Tibial nerve (tissue), 4 donors: ENCODE measurements at places on chromosomes 16 and 17. TPM values are rescaled to one million over a fixed set of nuclear protein-coding genes. Genes with fewer than 3 reads are reported as not detected.

GRCh38 chr16:81614654-81615359, 164.3 kb upstream of the PLCG2 start:
- DNase-seq = no peak

The TMEM101 gene
- total RNA-seq = 41.2 TPM

The OGFOD1 gene
- total RNA-seq = 39.6 TPM

DNA sequence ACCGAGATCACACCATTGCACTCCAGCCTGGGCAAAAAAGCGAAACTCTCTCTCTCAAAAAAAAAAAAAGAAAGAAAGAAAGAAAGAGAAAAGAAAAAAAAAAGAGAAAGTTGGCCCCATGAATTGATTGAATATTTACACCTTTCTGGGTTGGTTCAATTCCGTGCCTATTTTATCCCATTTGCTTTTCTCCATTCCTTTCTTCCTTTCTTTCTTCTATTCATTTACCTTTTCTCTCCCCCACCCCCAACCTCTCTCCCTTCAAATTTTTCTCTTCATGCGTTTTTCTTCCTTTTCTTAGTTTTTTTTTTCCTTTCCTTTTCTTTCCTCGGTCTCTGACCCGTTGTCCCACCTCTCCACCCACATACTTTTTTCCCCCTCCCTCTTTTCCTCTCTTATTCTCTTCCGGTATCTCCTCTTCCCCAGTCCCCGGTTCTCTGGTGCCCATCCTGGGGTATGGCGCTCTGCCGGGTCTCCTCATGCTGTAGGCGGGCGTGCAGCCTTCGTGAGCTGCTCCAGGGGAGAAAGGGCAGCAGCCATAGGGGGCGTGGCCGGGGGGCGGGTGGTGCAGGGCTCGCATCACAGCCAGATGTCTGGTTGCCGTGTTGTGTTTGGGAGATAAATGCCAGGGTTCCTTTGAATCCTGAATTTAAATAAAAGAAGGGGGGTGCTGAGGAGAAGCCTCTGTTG, 5.3 kb upstream of the COL1A1 start:
- no peak for DNase-seq

- DNase-seq = no peak
These were observed 72.6 kb downstream of the SDK2 start for GRCh38 chr17:73571511-73572130.

DNA sequence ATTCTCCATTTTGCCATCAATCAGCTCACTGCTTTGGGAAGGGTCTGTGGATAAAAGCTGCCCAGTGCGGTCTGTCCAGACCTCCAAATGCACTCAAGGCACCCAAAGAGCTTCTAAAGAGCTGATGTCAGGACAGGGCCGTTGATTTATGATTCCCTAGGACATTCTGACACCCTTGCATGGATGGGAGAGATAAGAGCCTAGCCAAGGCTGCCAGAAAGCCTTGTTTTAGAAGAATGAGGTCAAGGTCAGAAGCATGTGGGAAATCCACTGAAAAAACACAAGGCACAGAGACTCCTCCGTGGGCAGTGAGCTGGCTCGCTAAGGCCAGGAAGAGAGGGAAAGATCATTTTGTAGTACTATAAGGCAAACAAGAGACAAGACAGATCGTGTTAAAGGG, 214.0 kb downstream of the CDH11 start:
- no peak for DNase-seq

The KRTAP1-5 gene
- not detected for total RNA-seq

DNA sequence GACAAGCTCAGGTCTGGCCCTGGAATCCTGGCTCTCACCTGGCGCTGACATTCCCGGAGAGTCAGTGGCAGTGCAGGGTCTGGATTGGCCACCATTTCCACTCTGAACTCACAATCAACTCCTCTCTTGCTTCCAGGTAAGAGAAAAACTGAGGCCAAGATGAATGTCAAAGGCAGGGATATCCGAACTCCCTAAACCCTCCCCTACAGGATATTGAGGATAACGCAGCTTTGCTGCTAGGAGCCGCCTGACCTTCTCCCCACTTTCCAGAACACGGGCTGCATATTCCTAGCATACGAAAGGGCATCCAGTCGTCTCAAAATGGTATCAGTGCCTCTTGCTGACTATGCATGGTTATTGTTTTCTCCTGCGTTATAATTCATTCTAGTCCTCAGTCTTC, 473.4 kb downstream of the SOX9 start:
- DNase-seq = no peak

- no peak for DNase-seq
These were observed 371.5 kb downstream of the SEC14L1 start for GRCh38 chr17:77512062-77512946.

GRCh38 chr17:57905875-57906455, 49.2 kb downstream of the CUEDC1 start:
- no peak for DNase-seq

DNA sequence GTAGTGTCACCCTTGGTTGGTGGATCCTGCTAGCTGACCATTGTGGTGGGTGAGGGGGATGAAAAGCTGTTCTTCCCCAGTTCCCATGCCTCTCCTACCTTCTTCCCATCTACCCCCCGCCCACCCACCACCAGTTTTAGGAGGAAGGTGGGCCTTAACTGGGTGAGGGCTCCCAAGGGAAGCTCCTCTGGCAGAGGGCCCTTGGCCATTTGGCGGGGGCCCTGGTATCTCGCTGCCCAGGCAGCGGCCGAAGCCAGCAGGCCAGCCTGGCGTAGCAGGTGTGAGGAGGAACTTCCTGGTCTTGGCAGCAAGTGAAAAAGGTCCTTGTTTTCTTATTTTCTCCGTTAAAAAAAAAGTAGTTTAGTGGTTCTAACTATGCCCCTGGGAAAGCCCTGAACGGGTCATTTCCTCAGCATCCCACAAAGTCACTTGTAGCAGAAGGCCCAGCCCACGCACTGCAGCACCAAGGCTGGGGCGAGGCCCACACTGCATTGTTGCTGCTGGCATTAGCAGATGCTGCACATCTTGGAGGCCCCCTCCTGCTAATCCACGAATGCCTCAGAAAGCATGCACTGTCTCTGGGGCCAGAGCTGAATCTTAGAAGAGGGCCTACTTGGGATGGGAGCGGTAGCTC, 72.5 kb downstream of the MPRIP start:
- no peak for DNase-seq

DNA sequence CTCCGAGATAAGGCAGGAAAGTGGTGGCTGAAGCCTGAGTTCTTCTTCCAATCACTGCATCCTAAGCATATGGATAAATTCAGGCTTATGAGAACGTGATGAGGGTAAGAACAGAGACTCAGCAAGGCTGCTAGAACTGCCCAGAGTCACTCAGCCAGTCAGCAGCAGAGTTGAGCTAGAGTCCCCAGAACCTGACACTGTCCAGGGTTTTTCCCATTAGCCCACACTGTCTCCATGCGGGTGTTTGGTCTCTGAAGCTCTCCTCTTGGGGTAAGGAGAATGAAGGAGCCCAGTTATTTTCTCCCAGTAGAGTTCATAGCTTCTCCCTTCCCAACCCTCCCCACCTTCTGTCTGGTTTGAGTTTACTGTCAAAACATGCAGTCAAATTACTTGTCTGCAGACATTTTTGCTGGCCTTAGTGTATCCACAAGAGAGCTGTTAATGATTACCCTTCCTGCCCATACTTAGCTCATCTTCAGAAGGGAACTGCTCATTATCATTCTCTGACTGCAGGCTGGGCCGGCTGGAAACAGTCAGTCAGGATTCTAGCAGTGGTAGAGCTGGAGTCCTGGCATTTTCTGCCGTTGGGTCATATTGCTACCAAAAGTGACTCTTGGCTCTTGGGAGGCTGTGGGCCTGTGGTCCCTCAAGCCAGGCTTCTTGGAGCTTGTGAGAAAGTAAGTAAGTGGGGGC, 460.0 kb downstream of the HS3ST3B1 start:
- DNase-seq = no peak

- no peak for DNase-seq
These were observed 217.5 kb downstream of the RBFOX1 start for GRCh38 chr16:7550096-7550495.

The BEAN1 gene
- 0.21 TPM for total RNA-seq

The PRSS8 gene
- total RNA-seq = not detected

DNA sequence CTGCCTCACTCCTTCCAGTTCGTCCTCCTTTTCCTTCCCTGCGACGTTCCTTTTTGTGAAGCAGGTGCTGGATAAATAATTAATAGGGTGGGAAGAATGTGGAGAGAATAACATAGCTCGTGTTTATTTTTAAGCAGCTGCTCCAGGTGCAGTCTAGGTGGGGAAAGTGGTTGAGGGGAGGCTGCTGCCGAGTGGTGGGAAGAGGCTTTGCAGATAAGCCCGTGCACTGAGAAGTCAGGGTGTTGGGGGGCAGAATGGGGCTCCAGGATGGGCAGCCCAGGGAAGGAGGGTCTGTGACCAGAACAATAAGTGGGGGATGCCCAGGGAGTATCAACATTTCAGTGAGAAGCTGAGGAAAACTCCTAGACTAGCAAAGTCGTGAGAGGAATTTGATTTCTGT, 300.5 kb downstream of the CPPED1 start:
- no peak for DNase-seq

The SEPTIN1 gene
- 4.8 TPM for total RNA-seq

- no peak for DNase-seq
These were observed 6.2 kb downstream of the PHF12 start for GRCh38 chr17:28944862-28945741.

DNA sequence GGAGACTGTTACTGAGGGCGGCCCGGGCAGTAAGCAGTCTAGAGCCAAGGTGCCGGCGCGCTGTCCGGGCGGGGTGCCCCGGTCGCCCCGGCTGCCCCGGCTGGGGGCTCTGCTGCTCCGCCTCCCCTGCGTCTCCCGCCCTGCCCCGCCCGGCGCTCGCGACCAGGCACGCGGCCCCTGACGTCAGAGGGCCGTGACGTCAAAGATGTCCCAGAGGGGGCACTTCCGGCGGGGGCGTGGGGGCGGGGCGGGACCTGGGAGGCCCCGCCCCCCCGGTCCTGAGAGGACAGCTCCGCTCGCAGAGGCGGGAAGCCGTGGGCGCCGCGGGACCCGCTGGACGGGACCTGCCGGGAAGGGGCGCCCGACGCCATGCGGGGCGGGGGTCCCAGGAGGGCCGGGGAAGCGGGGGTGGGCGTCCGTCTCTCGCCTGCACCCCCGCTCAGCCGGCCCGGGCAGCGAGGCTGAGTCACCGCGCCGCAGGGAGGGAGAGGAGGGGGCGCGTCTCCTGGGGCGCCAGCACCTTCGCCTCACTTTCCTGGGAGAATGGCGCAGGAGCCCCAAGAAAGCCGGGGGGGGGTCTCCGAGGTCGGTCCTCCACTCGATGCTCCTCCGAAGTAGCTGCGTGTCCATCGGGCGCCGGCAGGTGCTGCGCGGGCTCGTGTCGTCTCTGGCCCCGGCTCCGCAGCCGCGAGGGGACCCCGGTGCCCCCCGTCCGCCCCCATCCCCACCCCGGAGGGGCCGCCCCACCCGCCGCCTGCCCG, 4.4 kb upstream of the HIC1 start:
- no peak for DNase-seq

- DNase-seq = no peak
These were observed 27.8 kb upstream of the USP36 start for GRCh38 chr17:78868391-78868790.

- DNase-seq = no peak
These were observed 100.1 kb upstream of the DYNLRB2 start for GRCh38 chr16:80440667-80441066.

- DNase-seq = no peak
These were observed 504 bp downstream of the ERBB2 start for GRCh38 chr17:39700148-39700987.

DNA sequence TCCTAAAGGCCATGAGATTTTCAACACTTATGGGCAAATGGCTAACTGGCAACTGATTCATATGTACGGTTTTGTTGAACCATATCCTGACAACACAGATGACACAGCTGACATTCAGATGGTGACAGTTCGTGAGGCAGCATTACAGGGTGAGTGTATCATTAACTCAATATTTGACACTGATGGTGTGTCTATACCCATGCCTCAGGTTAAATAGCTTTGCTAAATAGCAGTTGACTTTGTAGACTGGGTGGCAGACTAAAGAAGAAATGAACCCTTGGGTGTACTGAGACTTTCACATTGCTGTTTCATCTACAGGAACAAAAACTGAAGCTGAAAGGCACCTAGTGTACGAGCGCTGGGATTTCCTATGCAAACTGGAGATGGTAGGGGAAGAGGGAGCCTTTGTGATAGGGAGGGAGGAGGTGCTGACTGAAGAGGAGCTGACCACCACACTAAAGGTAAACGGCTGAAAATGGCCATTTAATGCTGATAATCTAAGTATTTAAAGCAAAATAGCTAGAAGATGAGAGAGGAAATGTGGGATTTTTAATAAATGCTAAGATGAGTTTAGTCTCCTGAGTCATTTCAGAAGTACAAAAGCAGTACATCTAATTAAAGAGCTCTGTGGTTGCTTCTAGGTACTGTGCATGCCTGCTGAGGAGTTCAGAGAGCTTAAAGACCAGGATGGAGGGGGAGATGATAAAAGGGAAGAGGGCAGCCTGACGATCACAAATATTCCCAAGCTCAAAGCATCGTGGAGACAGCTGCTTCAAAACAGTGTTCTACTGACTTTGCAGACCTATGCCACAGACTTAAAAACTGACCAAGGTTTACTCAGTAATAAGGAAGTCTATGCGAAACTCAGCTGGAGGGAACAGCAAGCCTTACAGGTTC, 3.0 kb downstream of the SETD6 start:
- DNase-seq = no peak

DNA sequence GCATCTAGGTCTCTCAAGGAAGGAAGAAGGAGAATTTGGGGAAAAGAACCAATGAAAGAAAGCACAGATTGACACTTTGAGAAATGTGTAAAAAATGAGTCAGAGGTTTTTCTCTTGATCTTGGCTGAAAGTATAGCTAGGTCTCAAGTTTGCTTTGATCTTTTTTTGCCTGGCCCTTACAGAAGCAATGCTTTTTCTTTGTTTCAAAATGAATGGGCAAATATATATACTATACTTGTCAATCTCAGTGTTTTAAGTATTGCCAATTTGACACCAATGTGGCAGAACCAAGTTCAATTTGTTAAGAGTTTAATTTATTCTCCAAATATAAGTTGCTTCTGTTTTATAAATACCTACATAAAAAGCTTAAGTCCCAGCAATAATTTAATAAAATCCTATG, 119.6 kb downstream of the PPM1E start:
- DNase-seq = no peak

GRCh38 chr17:80681215-80681614, 136.6 kb downstream of the RPTOR start:
- DNase-seq = no peak

DNA sequence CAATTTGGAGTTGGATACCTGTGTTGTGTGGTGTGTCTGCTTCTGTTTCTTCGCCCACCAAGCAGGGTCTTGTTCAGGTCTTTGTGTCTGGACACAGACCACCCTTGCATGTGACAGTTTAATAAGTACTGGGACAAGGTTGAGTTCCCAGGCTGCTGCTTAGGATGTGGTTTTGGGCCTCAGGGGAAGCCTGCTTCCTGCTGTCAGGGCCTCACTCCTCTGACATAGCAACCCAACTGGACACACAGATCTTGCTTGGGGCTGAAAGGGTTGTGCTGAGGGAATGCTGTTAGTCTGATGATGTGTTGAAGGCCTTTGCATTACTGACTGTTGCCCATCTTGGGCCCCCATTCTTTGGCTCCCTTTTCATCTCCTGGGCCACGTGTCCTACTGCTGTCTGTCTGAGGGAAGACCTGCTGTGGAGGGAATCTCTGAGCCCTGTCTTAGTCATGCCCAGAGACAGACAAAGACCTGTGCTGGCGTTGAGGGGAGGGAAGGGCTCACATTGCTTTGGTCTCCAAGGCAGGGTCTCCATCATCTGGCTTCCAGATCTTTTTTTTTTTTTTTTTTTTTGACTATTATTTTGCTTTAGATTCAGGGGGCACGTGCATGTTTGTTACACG, 4.7 kb upstream of the TGFB1I1 start:
- no peak for DNase-seq
